Fibroblast of upper back skin (primary cell): ENCODE measurements at places on chromosomes 1 and 21.

DNA sequence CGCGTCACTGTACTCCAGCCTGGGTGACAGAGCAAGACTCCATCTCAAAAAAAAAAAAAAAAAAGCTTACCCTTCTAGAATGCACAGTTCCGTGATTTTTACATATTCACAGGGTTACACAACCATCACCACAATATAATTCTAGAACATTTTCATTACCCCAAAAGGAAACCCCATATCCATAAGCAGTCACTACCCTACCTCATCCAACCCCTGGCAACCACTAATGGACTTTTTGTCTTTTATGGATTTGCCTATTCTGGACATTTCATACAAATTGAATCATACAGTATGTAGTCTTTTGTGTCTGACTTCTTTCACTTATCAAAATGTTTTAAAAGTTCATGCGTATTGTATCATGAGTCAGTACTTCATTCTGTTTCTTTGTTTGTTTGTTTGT, 22.8 kb downstream of the SYF2 start:
- DNase-seq = no peak

- DNase-seq = no peak
These were observed 42.1 kb downstream of the HOOK1 start for GRCh38 chr1:59856725-59857338.

DNA sequence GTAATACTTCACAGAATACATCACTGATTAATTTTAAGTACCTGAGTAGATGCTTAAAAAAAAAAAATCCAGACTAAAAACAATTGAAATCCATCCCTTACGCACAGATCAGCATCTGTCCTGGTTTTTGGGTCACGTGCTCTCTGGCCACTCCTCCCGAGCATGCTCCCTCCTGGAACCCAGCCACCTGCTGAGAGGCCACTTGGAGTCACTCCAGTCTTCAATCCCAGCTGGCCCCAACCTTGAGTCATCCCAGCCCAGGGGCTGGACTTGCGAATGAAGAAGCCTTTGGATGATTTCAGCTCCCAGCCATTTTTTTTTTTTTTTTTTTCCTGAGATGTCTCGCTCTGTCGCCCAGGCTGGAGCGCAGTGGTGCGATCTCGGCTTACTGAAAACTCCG, 8.9 kb downstream of the MAP1LC3C start:
- peak; percentile 95 for DNase-seq

DNA sequence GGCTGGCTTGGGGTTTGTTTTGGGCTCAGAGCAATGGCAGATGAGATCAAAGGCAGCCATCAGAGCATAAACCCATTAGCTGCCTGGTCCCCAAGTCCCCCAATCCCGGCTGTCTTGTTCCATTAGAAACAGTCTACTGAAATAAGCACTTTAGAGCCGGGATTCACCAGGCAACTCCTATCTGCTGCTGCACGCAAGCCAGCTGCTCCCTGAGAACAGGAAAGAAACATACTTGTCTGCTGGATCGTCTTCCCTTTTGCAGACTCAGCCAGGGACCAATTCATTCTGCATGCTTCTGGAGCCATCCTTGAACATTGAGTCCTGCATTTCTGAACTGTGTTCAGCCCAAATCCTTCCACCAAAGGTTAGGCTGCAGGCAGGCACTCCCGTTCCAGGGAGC, 21.8 kb downstream of the RXRG start:
- DNase-seq = no peak

- DNase-seq = peak; percentile 12
These were observed 19.5 kb upstream of the NCMAP start for GRCh38 chr1:24536391-24536840.
